ENCODE measurements at places on chromosomes 12 and 14.

- DNase-seq = peak; percentile 78
Observed at GRCh38 chr14:87679866-87680265, 313.1 kb downstream of the GALC start.

DNA sequence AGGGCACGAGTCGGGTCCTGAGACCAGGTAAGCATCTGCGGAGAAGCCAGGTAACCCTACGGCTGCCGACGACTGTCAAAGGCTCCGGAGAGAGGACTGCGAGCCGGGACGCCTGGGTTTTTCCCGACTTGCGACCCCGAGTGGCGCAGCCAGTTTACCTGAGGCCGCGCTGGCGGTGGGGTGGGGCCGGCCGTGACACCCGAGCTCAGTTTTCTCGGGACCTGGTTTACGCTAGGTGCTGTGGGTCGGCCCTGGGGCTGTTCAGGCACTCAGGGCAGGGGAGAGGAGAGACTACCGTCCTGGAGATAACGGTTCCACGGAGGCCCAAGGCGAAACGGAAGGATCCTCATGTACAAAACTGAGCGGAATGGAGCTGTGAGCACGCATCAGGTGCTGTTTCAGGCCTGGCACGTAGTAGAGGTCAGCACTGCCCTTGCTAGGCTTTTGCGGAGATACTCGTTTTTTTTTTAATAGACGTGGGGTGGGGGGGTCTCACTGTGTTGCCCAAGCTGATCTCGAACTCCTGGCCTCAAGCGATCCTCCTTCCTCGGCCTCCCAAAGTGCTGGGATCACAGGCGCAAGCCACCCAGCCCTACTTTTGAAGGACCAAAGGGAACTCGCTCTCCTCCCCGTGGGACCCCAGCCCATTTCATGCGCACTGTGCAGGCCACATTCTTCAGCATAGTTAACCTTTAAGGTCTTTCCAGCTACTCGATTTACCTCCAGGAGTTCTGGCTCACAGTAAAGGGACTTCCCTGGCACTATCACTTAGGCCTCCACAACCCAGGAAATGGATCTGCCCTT is 471 bp downstream of the MTRFR start:
- DNase-seq = no peak

- no peak for DNase-seq
Observed at GRCh38 chr12:107801150-107801549, 26.6 kb downstream of the ASCL4 start.

GRCh38 chr12:75613981-75614380 is 102.6 kb upstream of the KRR1 start:
- no peak for DNase-seq

GRCh38 chr14:32330351-32331111 is 1.4 kb downstream of the AKAP6 start:
- DNase-seq = no peak

DNA sequence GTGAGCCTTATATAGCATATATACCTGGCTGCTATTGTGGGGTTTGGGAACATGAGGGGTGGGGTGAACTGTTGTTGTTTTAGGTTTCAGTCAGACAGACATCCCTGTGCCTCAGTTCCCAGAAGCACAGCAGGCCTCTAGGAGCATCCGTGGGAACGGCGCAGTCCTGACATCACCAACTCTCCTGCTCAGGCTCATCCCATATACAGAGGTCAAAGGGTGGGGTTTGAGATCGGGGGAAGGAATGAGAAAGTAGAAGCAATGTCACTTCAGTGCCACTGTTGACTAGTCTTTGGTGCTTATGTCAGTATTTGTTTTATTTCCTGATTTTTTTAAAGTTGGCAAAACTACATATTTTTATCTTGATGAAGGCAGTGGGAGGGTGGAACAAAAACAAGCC is 43.1 kb upstream of the A2ML1 start:
- no peak for DNase-seq

DNA sequence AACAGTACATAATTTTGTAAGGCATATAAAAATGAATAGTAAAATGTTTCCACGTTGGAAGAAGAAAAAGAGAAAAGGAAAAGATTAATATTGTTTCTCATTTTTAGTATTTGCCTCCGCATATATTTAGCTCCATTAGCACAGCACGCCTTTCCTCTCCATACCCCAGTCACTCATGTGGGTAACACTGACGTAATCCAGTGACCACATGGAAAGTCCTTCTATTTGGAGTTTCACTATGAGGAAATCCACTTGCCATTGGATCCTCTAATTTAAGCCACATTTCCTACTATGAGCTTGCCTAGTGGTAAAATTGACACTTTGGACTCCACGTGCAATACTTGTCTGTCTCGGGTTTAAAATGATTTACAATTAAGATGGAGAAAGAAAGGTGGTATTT is 5.7 kb upstream of the SLCO1A2 start:
- no peak for DNase-seq

GRCh38 chr12:108400900-108401480 is 61.9 kb upstream of the CMKLR1 start:
- DNase-seq = no peak

DNA sequence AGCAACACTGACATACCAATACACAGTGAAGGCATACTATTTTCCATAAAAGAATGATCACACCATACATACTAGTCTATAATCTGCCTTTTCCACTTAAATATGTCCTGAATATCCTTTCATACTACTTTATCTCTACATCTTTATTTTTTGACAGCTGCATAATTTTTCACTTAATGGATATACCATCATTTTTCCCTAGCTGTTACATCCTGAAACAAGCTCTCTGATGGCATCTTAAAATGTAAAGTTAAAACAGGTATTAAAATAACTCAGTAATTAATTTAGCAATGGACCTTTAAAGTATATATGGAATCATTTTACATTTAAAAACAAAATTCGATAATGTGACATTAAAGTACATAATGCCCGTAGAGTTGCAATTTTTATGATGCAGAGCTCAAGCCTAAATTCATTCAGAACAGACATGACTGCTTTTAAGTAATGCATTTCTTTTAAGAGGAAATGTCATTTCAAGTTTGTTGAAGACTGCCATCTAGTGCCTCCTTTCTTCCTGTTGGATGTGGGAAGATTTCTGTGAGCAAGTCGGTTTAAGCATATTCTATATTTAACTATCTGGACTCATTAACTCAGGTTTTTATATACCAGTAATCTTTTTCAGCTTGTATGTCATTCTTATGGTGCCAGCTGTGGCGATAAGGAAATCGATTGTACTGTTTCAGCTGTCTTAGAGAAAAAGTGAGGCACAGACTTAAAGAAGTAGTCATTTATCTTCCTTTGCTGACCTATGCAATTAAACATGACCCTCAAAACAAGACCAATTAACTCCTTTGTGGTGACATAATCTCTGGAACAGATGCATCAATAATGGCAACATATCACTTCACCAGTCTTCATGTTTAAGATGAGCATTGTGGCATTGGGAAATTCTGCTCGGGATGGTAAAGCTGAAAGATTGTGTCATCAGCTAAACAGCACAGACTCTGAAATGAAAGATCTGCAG is 20.3 kb downstream of the PRICKLE1 start:
- no peak for DNase-seq

DNA sequence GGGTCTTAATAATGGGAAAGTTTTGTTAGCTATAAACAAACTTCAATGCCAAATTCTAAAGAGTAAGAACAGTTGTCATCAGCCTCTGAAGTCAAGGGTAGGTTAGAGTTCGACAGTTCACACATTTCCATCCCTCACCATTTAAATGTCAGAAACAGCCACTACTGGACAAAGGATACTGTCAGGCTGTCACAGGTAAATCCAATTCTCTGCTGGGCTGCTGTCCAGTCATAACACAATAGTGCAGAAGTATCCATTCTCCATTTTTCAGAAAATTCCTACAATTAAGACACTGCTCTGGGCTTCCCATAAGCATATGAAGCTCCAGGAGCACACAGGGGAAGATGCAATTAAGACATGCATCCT is 221.4 kb downstream of the RPS29 start:
- DNase-seq = no peak

DNA sequence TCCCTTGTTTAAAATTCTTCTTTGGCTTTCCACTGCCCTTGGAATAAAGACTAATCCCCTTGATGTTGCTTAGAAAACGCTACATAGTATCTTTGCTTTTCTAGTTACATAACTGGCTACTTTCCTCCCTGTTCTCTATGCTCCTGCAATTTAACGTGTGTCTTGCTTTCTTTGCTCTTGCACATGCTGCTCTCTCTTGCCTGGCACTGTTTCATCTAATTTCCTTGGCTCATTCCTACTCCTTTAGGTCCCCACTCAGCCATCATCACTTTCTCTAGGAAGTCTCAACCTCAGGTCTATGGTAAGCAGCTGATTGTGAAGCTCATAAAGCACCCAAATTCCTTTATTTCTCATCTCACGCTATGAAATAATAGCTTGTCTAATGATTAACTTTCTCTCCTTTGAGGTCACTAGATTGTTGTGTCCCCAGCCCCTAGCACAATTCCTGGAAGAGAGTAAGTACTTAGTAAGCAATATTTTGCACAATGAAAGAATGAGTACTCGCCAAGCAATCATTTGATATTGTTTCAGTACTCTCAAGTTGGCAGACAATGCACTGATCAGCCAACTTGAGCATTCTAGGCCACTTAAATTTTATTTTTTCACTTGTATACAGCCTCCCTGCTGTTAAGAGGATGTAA is 3.3 kb downstream of the ALDH6A1 start:
- DNase-seq = no peak

DNA sequence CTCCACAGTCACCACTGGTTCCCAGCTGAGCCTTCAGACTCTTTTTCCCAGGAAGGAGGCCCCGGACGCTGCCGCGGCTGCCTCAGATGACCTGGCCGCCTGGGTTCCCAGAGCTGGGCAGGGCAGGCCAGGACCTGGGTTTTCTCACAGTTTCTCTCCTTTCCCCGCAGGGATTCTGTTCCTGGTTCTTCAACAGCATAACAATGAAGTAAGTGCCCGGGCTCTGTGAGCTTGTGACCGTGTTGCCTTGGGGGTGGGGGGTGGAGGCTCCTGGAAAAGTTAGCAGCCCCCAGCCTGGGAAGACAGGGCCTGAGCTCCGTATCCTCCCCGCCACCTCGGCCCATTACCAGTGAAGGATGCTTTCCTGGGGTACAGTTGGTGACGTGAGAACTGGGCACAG is 43.7 kb downstream of the TMEM63C start:
- DNase-seq = no peak

GRCh38 chr14:57749267-57749666 is 116.6 kb downstream of the SLC35F4 start:
- no peak for DNase-seq

- DNase-seq = no peak
Observed at GRCh38 chr12:126926023-126926594, 1340.9 kb upstream of the TMEM132C start.

- no peak for DNase-seq
Observed at GRCh38 chr14:66140213-66140918, 345.8 kb upstream of the CCDC196 start.

GRCh38 chr12:41140117-41140516 is 48.0 kb upstream of the PDZRN4 start:
- no peak for DNase-seq

DNA sequence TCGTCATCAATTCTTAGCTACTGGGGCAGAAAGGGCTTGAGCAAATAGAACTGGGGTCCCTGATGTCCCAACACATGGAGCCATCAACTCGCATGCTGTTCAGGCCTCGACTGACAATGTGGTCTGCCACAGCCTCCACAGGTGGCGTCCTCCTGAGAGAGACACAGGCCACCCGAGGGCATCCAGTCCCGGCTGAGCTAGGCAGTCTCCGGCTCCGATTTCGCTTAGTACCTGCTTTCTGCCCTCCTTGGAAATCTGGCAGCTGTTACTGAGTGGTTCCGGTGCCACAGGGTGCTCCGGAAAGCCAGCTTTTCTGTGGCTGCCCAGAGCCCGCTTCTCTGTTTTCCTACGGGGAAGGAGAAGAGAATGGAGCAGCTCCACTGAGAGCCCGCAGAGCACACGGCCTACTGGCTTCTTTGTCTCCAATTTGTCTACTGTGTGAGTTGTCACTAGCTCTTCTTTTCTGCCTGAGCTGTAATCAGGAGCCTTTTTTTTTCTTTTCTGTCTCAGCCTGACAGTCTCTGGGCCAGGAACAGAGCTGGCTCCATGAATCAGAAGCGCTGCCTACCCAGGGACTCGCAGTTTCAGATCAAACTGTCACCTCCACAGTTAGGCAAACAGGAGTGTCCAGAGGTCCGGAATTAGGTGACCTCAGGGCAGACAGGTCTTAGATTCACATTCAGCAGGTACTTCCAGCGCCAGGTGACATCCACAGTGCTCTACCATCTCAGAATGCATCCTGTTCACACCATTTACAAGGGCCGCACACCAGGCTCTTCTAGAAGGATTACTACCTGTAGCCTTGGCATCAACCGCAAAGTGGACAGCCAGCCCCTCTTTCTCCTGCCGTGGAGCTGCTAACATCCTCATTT is 73.3 kb downstream of the MOK start:
- DNase-seq = no peak

- no peak for DNase-seq
Observed at GRCh38 chr12:47504775-47505446, 200.9 kb downstream of the RPAP3 start.

DNA sequence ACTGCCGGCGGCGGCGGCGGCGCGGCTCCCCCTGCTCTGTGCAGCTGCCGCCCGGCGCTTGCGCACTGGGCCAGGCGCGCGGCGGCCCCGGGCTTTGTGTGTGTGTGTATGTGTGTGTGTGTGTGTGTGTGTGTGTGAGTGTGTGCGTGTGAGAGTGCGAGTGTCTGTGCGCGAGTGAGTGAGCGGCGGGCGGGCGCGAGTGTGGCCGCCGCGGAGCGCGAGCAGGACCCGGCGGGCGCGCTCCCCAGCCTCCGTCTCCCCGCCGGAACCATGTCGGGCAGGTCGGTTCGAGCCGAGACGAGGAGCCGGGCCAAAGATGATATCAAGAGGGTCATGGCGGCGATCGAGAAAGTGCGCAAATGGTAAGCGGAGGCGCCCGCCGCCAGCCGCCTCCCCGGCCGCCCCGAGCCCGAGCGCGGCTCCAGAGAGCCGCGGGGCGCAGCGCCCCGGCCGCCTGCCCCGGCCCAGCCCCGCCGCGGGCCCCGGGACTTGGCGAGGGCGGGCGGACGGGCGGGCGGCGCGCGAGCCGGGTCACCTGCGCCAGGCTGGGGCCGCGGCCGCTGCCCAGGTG is at the start of gene BCL7A:
Gene BCL7A (plus strand): TSS at position 63 of the 571 bp plus-strand sequence. CDS start 208 bp downstream, at position 271.
- DNase-seq = peak; percentile 91

- no peak for DNase-seq
Observed at GRCh38 chr12:119786539-119786938, 90.6 kb downstream of the CIT start.

DNA sequence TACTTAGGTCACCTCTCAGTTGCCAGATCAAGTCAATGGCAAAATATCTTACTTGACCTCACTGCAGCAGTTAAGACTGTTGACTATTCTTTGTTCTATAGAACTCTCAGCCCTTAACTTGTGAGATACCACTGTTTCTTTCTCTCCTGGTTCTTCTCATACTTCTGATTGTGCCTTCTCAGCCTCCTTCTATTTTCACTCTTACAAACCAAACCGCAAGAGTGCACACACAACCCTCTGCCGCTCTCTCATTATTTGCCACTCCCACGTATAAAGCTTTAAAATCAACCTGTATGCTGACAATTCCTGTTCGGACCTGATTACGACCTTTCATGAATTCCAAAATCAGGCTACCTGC is 4.5 kb downstream of the E2F7 start:
- DNase-seq = no peak

- no peak for DNase-seq
Observed at GRCh38 chr14:104171029-104171697, 32.8 kb downstream of the KIF26A start.

Data from femur (tissue), 1 donor.